ENCODE measurements at places on chromosomes 13 and 19.

DNA sequence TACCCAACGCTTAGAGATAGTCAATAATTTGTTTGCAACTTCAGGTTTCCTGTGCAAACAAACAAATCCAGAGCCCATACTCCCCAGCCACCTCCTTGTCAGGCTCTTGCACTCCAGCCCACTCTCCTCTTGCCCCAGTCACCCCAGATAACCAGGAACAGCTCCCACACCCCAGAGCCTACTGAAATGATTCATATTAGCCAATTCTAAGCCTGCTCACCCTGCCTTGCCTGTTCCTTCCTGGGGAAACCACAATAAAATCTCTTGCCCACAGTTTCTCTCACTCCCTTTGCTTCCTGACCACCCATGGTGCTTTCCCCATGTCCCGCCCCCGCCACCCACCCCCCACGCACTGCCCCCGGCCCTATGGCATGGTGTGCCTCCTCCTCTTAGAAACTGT, 3.8 kb upstream of the ACTL9 start:
- H3K27me3 ChIP-seq = no peaks in the 10 kb centered on the region
- no peak for DNase-seq
- no peaks in the 10 kb centered on the region for H3K36me3 ChIP-seq
- H3K27ac ChIP-seq = no peak overlapping the region
- H3K4me3 ChIP-seq = no peak overlapping the region

DNA sequence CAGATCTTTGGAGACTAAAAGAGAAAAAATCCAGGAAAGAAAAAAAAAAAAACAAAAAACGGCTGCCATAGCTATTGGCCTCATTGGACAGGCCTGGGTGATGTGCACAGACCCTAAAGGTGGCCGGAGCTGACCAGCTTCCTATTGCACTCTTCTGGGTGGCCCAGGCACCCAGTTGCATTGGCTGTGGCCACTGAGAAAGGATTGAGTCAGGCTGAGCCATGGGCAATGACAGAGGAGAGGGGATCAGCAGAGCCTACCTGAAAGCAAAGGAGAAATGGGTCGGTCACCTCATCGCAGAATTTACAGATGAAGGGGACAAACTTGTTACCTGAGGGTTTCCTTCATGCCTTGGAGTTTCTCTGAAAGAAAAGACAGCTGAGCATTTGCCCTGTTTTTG, 17.3 kb downstream of the HMGB1 start:
- H3K4me1 ChIP-seq = peaks cover 8% of the 10 kb centered on the region
- DNase-seq = no peak
- H3K27me3 ChIP-seq = no peaks in the 10 kb centered on the region
- no peak overlapping the region for H3K4me3 ChIP-seq

- no peak overlapping the region for H3K27ac ChIP-seq
- no peaks in the 10 kb centered on the region for H3K4me1 ChIP-seq
- no peaks in the 10 kb centered on the region for H3K27me3 ChIP-seq
- peaks cover 4% of the 10 kb centered on the region for H3K36me3 ChIP-seq
- peak; percentile 64 for DNase-seq
Observed at GRCh38 chr19:20359933-20360720, 193.1 kb downstream of the ZNF486 start.

GRCh38 chr13:110471833-110472162, 89.7 kb downstream of the RAB20 start:
- H3K4me1 ChIP-seq = no peaks in the 10 kb centered on the region
- H3K27ac ChIP-seq = no peak overlapping the region

- no peaks in the 10 kb centered on the region for H3K4me1 ChIP-seq
- no peaks in the 10 kb centered on the region for H3K36me3 ChIP-seq
- no peaks in the 10 kb centered on the region for H3K27me3 ChIP-seq
- no peak overlapping the region for H3K27ac ChIP-seq
Observed at GRCh38 chr13:30872276-30872594, 33.8 kb upstream of the MEDAG start.

DNA sequence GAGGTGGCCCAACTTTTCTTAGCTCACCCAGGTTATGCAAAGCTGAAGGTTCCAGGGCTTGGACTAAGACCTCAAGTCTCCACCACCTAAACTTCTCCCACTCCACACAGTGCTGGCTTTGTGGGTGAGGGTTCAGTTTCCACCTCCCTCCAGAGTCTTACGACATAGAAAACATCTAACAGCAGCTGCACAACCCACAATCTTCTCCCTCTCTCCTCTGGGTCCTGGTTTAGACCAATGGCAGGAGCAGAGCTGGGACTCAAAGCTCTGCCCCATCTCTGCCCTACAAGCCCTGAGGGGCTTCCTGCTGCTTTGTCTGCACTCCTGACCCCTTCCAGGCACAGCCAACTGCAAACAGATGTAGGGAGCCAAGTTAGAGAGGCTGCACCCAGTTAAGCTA, 16.0 kb downstream of the IRGC start:
- H3K4me3 ChIP-seq = no peak overlapping the region
- peaks cover 80% of the 10 kb centered on the region for H3K36me3 ChIP-seq
- no peak for DNase-seq
- H3K27ac ChIP-seq = no peak overlapping the region

- no peaks in the 10 kb centered on the region for H3K27me3 ChIP-seq
- no peak for DNase-seq
- H3K4me3 ChIP-seq = no peak overlapping the region
- no peak overlapping the region for H3K27ac ChIP-seq
Observed at GRCh38 chr13:56187331-56187730, 953.4 kb upstream of the PRR20A start.

GRCh38 chr13:41563341-41563983, 106.1 kb downstream of the RGCC start:
- H3K27me3 ChIP-seq = no peaks in the 10 kb centered on the region
- no peak overlapping the region for H3K27ac ChIP-seq
- no peak for DNase-seq
- H3K4me1 ChIP-seq = no peaks in the 10 kb centered on the region

DNA sequence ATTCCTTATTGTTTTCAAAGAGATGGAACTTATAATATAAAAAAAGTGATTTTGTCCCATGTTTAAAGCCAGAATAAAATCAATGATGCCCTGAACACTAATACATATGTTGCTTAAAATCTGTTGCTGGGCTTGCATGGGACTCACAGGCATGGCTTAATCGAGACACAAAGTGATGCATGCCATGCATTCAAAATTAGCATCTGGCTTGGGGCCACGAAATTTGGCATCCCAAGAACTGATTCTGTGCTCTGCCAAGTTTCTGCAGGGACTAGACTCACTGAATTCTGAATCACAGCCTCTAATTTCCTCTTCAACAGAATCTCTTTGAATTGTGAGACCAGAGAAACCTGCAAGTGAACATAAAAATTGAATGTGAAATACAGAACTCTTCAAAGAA, 109.2 kb downstream of the PCDH17 start:
- H3K4me3 ChIP-seq = no peak overlapping the region
- no peaks in the 10 kb centered on the region for H3K36me3 ChIP-seq
- DNase-seq = no peak
- H3K27me3 ChIP-seq = no peaks in the 10 kb centered on the region
- peaks cover 8% of the 10 kb centered on the region for H3K4me1 ChIP-seq

- no peak for DNase-seq
- peaks cover 11% of the 10 kb centered on the region for H3K36me3 ChIP-seq
- H3K4me1 ChIP-seq = no peaks in the 10 kb centered on the region
- H3K27ac ChIP-seq = peak overlapping the region; percentile 12
- no peak overlapping the region for H3K4me3 ChIP-seq
Observed at GRCh38 chr19:50244695-50245094, 41.3 kb downstream of the MYH14 start.
